ENCODE measurements at places on chromosomes 3 and 15.

DNA sequence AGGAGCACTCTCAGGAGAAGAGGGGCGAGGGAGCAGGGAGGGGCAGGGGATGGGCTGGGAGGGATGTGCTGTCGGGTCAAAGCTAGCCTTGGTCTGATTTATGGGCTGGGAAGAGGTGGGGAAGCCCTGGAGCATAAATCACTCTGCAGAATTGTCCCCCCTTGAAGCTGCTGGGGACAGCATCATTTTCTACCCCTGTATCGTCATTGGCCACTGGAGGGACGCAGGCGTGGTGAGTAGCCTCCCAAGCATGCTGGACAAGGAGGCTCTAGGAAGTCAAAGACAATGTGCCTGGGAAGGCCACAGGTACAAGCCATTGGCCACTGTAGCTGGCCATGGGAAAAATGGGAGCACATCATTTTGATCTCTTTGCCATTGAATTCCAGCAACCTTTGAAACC is 175.5 kb upstream of the CTDSPL start:
- no peak for DNase-seq

DNA sequence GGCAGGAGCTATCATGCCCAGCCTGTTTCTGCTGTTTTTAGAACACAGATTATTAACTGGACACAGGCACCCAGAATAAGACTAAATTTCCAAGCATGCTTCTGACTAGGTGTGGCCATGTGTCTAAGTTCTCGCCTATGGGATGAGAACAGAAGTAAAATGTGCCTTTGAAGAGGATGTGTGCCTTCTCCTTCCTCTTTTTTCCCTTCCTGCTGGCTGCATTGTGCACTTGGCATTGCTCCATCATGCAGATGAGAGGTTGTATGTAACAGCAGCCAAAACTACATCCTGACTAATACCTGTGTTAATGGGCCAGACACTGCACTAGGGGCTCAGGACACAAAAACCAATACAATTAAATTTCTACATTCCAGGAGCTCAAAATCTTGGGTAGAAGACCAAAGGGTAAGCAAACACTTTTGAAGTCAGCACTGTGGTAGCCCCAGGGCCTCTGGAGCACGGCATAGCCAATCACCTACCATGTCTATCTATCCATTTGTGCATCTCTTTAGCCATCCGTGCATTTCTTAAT is 40.9 kb upstream of the RNU6-1 start:
- peak; percentile 9 for DNase-seq

DNA sequence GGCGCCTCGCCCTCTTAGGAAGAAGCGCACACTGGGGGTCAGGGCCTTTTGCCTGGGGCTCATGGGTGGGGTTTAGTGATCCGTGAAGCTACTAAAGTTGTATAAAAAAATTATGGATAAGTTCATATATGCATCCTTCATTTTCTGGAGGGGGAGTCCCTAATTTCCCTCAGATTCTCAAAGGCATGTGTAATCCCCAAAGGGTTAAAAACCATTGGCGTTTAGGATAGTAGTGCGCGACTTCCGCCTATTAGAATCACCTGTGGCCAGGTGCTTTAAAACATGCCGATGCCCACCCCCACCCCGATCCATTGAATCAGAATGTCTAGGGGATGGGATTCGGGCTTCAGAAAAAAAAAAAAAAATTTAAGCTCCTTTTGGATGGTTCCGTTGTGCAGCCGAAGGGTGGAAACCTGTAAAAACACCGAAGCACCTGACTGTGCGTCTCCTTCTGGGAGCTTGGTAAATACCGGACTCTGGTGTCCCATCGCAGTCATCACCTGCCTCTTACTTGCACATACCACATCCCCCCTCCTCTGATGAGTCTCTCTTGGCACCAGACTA is 570 bp downstream of the APH1B start:
- no peak for DNase-seq

- DNase-seq, result no peak
These were observed 635 bp upstream of the RCN2 start for GRCh38 chr15:76930831-76931396.

- no peak for DNase-seq
These were observed 66.5 kb downstream of the FBN1 start for GRCh38 chr15:48578965-48579364.

- no peak for DNase-seq
These were observed 1398.6 kb upstream of the ALCAM start for GRCh38 chr3:103968131-103968530.

DNA sequence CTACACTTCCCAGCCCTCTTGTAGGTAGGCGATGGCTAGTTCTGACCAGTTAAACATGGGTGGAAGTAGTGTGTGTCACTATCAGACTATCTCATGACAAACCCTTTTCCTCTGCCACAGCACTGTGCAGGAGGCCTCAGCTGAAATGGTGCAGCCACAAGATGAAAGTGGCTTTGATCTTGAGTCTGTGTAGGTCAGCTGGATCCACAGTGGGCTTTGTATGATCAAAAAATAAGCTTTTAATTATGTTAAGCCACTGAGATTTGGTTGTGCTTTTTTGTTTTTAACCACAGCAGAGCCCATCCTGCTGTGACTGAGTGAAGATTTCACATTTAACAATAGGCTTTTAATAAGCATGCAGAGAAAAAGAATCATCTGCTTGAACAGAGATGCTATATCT is 19.7 kb downstream of the RCN2 start:
- DNase-seq, result no peak

DNA sequence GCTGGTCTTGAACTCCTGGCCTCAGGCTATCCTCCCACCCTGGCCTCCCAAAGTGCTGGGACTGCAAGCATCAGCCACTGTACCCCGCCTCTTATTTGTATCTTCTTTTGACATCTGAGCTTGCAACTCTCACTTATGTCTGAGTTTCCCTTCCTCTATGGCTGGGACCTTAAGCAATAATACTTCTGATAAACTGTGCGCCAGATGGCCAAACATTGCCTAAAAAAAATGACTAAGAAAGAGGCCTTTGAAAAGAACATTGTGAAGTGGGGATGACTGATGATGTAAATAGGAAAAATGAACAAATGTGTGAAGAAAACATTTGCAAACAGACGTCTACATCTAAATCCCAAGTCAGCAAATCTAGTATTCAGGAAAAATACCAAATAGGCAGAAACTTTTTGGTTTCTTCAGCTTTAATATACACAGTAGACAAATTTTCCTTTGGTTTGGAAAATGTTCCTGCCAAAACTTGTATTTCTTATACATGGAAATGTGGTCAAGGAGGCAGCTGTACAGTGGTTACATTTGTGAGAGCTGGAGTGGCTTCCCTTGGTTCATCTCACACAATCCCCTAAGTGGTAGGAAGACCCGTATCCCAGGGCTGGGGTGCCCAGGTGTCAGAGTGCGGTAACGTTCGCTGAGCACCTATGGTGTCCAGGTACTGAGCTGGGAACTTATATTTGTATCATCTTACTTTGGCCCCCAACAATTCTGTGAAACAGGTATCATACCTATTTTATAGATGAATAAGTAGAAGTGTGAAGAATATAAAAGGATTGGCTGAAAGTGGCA is 11.6 kb upstream of the TFRC start:
- DNase-seq, result no peak

DNA sequence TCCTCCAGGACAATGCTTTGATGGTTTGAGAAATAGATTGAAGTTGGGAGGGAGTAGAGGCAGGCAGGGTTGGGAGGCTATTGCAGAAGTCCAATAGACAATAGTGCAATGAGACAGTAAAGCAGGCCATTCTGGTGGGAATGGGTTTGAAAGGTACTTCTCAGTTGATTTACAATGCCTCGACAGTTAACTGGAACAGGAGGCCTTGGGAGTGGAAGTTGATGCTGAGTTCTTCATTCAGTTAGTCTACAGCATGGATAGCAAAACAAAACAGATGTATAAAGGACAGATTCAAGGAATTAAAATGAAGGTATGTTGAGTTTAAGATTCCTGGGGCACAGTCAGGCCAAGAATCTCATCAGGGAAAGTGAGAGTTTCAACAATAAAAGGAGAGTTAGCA is 6.8 kb upstream of the PLCL2 start:
- DNase-seq, result no peak

DNA sequence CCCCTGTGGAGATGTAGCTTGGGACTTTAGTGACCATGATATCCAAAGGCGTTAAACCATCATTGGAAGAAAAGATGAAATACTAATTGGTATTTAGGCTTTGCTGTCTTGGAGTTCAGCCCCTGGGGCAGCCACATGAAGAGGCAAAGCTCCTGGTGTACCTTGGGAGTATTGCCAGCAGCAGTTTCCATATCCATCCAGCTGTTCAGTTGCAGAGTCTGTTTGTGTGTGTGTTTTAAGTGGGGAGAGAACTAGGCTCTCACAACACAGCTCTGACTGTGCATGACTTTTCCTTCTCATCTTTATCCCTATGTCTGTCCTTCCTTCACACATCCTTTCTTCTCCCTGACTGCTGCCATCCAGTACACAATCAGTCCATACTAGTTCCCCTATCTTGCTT is 98.9 kb downstream of the CDIN1 start:
- DNase-seq, result no peak

DNA sequence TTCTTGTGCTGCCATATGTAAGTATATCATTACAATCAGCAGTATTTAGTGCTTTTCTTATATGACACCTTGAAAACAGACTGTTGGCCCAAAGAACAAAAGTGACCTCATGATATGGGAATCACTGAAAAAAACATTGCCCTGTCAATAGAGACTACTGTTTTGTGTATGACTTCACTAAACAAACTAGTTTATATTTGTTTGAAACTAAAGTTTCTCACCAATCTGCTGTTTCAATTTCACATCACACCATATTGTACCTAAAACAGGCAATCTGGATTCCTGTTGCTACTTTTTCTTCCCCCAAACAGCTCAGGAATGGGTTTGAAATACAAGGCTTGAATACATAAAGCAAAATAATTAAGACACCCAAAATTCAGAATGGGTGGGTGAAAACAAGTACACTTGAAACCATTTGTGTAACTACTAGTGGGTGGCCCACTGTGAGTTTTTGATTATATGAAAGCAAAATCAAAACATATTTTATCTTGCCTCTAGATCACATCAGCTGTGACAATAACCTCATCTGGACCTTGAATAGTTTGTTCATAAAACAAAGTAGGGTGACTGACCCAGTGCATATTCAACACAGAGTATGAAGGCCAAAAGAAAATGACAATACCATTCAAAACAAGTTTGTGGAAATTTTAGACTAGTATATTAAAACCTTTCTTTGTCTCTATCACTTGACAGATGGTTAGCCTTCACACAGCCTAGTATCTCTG is 5.9 kb downstream of the ZBTB20 start:
- DNase-seq, result no peak

DNA sequence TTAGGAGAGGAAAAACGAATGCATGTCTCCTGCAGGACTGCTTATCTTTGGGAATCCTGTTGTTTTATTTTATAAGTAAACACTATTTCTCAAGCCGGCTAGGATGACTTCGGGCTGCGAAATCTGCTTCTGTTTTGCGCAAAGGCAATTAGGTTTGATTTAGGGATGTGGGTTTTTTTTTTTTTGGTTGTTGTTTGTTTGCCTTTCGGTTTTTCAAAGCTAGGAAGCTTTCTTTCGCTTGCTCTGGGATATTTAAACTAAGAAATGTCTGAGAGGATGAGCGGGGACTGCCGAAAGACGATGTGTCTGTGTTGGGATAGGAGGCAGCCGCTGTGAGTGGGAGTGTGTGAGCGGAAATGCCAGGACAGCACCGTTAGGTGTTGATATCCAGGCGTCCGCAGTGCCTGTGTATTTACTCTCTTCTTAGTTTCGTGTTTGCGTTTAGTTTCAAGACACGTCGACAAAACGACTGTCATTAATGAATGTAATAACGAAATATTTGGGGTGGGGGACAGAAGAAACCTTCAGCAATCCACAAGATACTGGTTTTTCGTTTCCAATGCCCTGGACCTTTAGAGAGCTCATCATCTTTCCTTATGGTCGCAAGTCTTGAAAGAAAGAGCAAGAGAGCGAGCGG is 604 bp downstream of the ISL2 start:
- no peak for DNase-seq

- DNase-seq, result no peak
These were observed 57.9 kb downstream of the ARHGAP31 start for GRCh38 chr3:119352034-119352609.

DNA sequence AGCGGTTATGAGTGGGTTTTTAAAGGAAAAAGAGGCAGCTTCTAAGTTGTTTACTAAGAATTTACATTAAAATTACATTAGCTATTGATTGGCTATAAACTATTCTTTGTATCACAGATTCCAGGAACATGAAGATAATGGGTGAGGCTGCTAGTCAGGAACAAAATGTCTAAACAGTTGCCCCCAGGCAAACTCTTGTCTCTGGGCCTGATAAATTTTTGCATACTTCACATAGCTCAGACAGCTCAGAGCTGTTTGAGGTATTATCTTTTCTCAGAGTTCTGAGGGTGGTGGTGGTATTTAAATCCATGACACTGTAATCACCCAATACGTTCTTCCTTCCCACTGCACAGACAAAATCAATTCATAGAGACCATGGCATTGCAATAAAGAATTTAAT is 2.1 kb upstream of the HACD2 start:
- no peak for DNase-seq

DNA sequence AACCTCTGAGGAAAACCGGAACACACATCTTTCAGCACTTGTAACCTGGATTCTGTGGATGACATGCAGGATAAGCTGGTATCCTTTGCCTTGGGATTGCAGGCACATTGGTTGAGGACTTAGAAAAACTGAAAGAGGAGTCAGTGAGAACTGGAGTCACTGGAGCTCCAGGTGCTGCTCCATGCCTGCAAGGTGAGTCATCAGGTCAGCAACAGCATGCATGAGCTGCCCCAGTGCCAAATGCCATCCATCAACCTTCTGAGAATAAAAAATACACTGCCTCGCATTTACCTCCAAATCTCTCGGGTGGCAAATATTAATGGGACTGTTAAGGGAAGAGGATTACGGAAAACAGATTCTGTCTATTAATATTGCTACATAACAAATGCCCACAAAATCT is 729.1 kb downstream of the NTRK3 start:
- DNase-seq, result no peak

DNA sequence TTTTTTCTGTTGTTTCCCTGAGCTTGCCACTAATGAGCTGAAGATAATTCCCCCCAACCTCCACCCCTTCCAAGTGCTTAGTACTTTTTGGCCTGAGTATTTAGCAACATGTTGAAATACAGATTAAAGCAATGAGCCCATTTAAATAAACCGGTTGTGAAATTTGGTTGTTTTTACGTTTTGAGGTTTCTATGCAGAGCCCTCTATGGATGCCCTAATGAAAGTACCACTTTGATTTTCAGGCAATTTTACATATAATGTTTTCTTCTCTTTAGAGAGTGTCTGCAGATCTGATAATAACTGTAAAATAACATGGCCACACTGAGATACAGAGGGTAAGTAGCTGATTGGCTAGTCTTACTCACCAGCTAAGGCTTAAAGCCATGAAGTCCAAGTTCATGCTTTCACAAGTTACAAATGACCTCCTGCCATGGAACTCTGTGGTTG is 139.4 kb upstream of the SLC7A14 start:
- no peak for DNase-seq

DNA sequence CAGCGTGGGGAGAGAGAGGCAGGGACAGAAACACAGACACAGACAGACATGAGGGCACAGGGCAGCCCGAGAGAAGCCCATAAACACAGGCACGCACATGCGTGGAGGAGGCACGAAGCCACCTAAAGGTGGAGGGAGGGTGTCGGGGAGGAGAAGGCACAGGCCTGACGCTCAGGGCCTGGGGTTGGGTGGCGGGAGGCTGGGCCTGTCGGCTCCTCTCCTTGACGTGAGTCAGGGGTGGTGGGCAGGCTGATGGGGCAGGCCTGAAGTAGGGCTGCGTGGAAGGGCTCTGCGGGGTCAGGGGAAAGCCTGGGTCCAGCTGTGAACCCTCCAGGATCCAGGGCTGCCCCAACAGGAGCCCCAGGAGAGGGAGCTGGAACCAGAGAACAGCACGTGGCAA is 74.2 kb downstream of the EPHB3 start:
- no peak for DNase-seq

- no peak for DNase-seq
These were observed 92.7 kb upstream of the PLXND1 start for GRCh38 chr3:129699199-129699598.

All from NCI-H2029 treated with DMSO at 0.1 percent for 48 hours (cell line).